ENCODE measurements at places on chromosomes 11 and 22. TPM values are rescaled to one million over a fixed set of nuclear protein-coding genes. Genes with fewer than 3 reads are reported as not detected.

GRCh38 chr11:63866211-63866610, 27.3 kb downstream of the MARK2 start:
- no peak overlapping the region for H3K4me3 ChIP-seq
- no peak for DNase-seq
- peaks cover 53% of the 10 kb centered on the region for H3K4me1 ChIP-seq
- peaks cover 4% of the 10 kb centered on the region for H3K36me3 ChIP-seq
- H3K27me3 ChIP-seq, result peaks cover 3% of the 10 kb centered on the region

DNA sequence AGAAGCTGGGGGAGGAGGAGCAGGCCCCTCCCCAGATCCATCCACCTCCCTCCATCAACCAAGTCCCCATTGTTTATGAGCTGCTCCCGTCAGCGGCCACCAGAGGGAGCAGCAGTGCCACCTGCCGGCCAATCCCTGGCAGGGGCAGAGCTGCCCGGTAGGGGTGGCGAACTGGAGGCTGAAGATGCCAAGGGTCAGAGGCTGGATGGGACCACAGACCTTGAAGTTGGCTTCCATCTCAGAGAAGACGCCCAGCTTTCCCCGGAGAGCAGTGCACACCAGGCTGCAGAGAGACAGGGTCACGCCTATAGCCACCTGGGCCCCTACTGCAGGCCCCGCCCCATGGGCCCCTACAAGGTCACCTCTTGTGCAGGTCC, 3.6 kb downstream of the FIBP start:
- peak; percentile 90 for DNase-seq
- H3K27ac ChIP-seq, result no peak overlapping the region
- peaks cover 20% of the 10 kb centered on the region for H3K36me3 ChIP-seq
- peaks cover 20% of the 10 kb centered on the region for H3K27me3 ChIP-seq

DNA sequence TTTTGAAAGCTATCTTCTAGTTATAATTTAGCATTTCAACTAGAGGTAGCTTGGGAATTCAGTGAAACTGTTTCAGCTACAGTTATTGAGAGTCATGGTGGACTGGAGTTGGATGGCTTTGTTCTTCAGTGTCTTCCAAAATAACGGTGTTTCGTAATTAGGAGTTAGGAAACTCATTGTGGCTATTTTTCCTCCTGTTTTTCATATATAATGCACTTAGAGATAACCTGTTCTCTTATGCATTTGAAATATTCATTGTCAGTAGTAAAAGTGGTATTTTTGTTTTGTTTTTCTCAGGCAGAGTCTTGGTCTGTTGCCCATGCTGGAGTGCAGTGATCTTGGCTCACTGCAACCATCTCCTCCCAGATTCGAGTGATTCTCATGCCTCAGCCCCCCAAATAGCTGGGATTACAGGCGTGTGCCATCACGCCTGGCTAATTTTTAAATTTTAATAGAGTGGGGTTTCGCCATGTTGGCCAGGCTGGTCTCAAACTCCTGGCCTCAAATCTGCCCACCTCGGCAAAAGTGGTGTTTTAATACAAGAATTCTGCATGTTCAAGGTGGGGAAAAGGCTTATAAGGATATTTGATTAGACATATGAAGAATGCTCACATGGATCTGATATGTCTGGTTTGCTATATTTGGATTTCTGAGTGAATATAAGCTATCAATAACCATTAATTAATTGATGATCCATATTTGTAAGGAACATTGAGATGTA, 12.7 kb downstream of the PDHX start:
- peaks cover 17% of the 10 kb centered on the region for H3K4me1 ChIP-seq
- H3K4me3 ChIP-seq, result no peak overlapping the region
- H3K27ac ChIP-seq, result no peak overlapping the region
- H3K36me3 ChIP-seq, result peaks cover 5% of the 10 kb centered on the region

DNA sequence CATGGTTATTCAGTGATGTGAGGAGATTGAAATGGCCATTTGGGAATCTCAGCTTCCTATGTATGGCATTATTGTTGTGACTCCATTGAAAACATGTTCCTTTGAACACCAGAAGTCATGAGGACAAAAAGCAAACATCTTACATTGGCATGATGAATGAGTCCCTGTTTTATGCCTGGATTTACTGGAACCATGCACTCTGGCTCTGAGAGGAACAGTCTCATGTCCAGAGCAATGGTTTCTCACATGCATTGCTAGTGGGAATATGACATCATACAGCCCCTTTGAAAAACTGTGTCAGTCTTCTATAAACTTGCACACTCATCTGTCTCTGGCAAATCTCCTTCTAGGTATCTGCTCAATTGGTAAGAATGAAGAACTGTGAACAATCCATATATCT, 3.4 kb upstream of the KDM4F start:
- H3K27ac ChIP-seq, result no peak overlapping the region
- DNase-seq, result no peak
- no peak overlapping the region for H3K4me3 ChIP-seq

The POU2AF1 gene
- not detected for total RNA-seq

- peaks cover 68% of the 10 kb centered on the region for H3K4me1 ChIP-seq
- H3K27ac ChIP-seq, result peak overlapping the region; percentile 92
- DNase-seq, result no peak
- H3K4me3 ChIP-seq, result peak overlapping the region; percentile 83
Measured at GRCh38 chr11:130118636-130119387, 40.8 kb upstream of the ST14 start.

The SLC37A2 gene
- total RNA-seq, result 0.49 TPM

DNA sequence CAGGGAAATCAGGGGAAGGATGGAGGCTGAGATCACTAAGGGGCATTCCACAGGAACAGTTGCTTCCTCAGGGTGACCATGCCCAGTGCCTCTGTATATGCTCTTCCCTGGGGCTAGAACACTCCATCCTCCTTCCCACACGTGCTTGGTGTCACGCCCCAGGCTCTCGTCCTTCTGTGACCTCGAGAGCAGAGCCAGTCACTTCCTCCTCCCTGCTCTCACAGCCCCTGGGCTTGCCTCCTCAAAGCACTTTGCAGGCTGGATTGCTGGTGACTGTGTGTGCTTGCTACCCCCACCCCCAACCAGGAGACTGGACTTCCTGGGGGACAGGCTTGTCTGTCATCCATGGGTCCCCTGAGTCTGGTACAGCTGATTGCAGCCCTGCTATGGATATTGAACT, 56.5 kb upstream of the AMPD3 start:
- no peak overlapping the region for H3K27ac ChIP-seq
- no peak overlapping the region for H3K4me3 ChIP-seq
- DNase-seq, result no peak
- no peaks in the 10 kb centered on the region for H3K36me3 ChIP-seq
- H3K27me3 ChIP-seq, result peaks cover 2% of the 10 kb centered on the region

- peaks cover 7% of the 10 kb centered on the region for H3K27me3 ChIP-seq
- no peaks in the 10 kb centered on the region for H3K4me1 ChIP-seq
- no peak overlapping the region for H3K4me3 ChIP-seq
- DNase-seq, result no peak
- no peak overlapping the region for H3K27ac ChIP-seq
Measured at GRCh38 chr22:38831166-38831945, 12.5 kb downstream of the NPTXR start.

- peaks cover 22% of the 10 kb centered on the region for H3K27me3 ChIP-seq
- DNase-seq, result peak; percentile 5
- no peak within 1 kb of the TSS for H3K27ac ChIP-seq
- peaks cover 3% of the 10 kb centered on the region for H3K36me3 ChIP-seq
- peaks cover 3% of the 10 kb centered on the region for H3K4me1 ChIP-seq
Measured at GRCh38 chr11:101129203-101129943, at the start of gene PGR. Gene PGR (minus strand): TSS chr11:101129813. CDS start chr11:101129070, 743 bp downstream.

The SEC14L2 gene
- 3.9 TPM for total RNA-seq

The GRAMD1B gene
- total RNA-seq, result 49.6 TPM

The DEUP1 gene
- not detected for total RNA-seq

GRCh38 chr11:45095691-45096010, 50.8 kb upstream of the PRDM11 start:
- peaks cover 4% of the 10 kb centered on the region for H3K27me3 ChIP-seq
- no peak for DNase-seq
- H3K27ac ChIP-seq, result no peak overlapping the region
- H3K4me1 ChIP-seq, result peaks cover 9% of the 10 kb centered on the region
- no peak overlapping the region for H3K4me3 ChIP-seq

The GLB1L2 gene
- 5.0 TPM for total RNA-seq

DNA sequence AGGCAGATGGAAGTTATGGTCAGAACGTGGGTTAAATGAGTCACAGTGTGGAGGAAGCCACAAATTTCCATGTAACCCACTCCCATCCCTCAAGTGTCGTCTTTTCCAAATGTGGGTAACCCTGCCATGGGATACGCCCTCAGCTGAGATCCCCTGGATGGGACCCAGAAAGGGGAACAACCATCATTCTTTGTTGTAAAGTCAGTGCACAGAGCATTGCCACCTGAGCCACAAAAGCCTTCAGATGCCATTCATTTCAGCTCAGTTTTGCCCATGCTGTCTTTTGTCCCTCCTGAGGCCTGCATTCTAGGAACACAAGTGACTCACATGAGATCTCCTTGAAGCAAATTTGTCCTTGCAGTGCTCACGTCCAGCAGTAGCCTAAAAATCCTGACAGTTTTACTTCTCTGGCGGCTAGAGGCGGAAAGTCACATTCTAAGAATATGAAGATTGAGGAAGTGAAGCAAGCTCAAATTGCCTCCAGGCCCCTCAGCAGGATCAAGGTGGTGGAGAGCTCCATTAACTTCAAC, 30.6 kb downstream of the MMP13 start:
- H3K27me3 ChIP-seq, result no peaks in the 10 kb centered on the region
- H3K27ac ChIP-seq, result no peak overlapping the region
- H3K4me1 ChIP-seq, result peaks cover 8% of the 10 kb centered on the region
- no peak for DNase-seq
- no peak overlapping the region for H3K4me3 ChIP-seq
- no peaks in the 10 kb centered on the region for H3K36me3 ChIP-seq

The UPK3A gene
- not detected for total RNA-seq

The PRMT3 gene
- total RNA-seq, result 5.4 TPM

DNA sequence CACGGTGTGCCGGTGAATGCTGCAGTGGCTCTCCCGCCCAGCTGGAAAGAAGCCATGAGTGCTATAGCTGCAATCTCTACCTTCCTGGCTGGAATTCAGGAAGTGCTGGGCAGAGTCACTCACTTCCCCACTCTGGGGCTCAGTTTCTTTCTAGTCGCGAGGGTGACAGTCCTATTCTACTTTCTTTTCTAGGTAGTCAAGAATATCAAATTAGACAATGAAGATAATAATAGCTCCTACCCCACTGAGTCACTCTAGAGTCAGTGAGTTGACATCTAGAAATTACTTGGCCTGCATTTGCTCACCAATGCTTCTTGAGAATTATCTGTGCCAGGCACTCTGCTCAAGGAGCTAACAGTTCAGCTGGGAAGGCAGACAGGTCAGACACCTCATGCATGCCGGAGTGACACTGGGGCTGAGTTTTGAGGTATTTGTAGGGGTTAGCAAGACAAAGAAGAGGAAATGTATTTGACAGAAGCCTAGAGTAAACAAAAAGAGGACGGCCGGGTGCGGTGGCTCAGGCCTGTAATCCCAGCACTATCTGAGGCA, 3.2 kb downstream of the CENPM start:
- H3K4me1 ChIP-seq, result peaks cover 12% of the 10 kb centered on the region
- H3K27me3 ChIP-seq, result peaks cover 6% of the 10 kb centered on the region
- DNase-seq, result no peak
- no peak overlapping the region for H3K27ac ChIP-seq
- no peaks in the 10 kb centered on the region for H3K36me3 ChIP-seq
- no peak overlapping the region for H3K4me3 ChIP-seq

DNA sequence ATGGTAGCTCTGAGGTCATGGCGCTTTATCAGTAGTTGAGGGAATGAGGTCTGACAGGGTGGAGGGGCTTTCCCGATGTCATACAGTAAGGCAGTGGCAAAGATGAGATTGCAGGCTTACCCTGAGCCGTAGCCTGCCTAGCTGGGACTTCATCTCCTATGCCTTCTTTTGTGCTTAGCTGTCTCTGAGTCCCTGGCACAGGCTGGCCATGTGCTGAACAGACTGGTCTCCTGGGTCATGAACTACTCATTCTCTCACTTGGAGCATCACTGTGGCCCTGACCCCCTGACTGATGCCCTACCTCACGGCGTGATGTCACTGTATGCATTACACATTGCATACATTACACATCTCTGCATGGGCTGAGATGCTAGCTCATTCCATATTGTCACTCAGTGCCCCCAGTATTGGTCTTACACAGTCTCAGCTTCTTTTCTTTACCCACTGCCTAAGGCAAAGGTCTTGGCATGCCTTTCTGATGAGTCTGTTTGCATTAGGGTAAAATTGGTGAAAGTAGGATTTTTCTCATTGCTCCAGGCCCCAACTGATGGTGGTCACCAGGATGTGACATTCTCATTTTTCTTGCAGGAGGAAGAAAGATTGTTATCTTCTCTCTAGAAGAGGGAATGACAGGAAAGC, 389.4 kb upstream of the CADM1 start:
- H3K27me3 ChIP-seq, result peaks cover 1% of the 10 kb centered on the region
- no peak overlapping the region for H3K4me3 ChIP-seq
- DNase-seq, result no peak
- no peaks in the 10 kb centered on the region for H3K36me3 ChIP-seq

The KRTAP5-4 gene
- total RNA-seq, result not detected

DNA sequence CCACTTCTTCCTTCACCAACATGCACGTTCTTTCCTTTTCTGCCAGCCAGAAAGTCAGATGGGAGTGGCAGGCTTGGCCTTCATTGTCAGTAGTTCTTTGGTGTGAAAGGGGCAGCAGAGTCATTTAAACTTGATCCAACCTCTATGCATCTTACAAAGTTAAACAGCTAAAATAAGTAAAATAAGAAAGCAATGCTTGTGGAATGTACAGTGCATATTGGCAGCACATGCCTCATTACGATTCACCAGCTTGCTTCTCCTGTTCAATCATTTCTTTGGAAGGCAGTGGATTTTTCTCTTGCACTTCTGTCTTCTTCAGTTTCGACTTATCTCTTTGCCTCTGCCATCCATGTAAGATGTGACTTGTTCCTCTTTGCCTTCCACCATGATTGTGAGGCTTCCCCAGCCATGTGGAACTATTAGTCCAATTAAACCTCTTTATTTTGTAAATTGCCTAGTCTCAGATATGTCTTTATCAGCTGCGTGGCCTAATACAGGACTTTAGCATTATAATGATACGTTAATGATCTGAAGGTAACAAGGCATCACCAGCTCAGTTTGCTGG, 14.8 kb downstream of the LGALS12 start:
- peaks cover 6% of the 10 kb centered on the region for H3K36me3 ChIP-seq
- no peak overlapping the region for H3K4me3 ChIP-seq
- no peaks in the 10 kb centered on the region for H3K4me1 ChIP-seq
- H3K27me3 ChIP-seq, result peaks cover 2% of the 10 kb centered on the region
- no peak overlapping the region for H3K27ac ChIP-seq
- no peak for DNase-seq

The C11orf42 gene
- not detected for total RNA-seq

- peak overlapping the region; percentile 61 for H3K27ac ChIP-seq
- peak; percentile 2 for DNase-seq
- no peak overlapping the region for H3K4me3 ChIP-seq
- H3K27me3 ChIP-seq, result peaks cover 19% of the 10 kb centered on the region
- H3K4me1 ChIP-seq, result peaks cover 54% of the 10 kb centered on the region
- H3K36me3 ChIP-seq, result peaks cover 9% of the 10 kb centered on the region
Measured at GRCh38 chr11:44620328-44620725, 54.9 kb downstream of the CD82 start.

The OR5D13 gene
- not detected for total RNA-seq

DNA sequence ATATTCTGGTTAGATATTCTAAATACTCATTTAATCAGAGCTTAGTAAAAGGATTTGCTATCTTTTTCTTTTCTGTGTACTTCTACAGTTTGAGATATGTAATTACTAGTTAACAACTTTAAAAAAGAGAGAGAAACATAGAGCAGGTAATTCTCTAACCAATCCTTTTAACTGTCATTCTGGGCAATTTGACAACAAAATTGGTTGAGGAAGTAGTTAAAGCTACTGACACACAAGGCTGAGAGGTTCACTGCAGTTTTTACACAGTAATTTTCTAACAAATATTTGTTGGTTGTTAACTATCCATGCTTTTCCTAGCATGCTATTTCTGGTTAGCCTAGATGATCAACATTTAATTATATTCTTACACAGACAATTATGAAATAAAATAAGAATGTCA, 3.6 kb downstream of the SOX6 start:
- H3K4me1 ChIP-seq, result peaks cover 18% of the 10 kb centered on the region
- H3K27me3 ChIP-seq, result peaks cover 1% of the 10 kb centered on the region
- DNase-seq, result no peak
- H3K27ac ChIP-seq, result no peak overlapping the region
- no peak overlapping the region for H3K4me3 ChIP-seq

All from endothelial cell (in vitro differentiated cells).